NCI-H1048 (cell line): ENCODE measurements at places on chromosomes 4 and X.

DNA sequence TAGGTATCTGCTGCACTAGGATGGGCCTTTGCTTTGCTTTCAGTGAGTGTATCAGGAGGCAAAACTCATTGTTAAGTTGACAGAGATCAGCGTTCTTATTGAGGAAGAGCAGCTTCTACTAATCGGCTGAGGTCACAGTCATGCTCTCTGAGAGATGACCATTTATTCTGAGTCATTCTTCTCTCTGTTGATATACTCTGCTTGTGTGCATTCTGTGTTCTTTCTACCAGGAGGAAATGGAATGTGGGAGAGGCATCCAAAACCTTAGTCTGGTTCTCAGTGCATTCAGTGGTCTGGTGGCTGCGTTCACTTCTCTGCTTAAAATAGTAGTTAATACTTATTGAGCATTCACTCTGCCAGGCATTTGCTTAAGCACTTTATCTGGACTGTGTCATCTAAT is 66.2 kb downstream of the RRAGB start:
- DNase-seq = no peak

GRCh38 chr4:176671532-176671931 is 121.2 kb downstream of the VEGFC start:
- no peak for DNase-seq

- DNase-seq = no peak
Measured at GRCh38 chr4:73707918-73708577, 32.3 kb upstream of the CXCL8 start.

DNA sequence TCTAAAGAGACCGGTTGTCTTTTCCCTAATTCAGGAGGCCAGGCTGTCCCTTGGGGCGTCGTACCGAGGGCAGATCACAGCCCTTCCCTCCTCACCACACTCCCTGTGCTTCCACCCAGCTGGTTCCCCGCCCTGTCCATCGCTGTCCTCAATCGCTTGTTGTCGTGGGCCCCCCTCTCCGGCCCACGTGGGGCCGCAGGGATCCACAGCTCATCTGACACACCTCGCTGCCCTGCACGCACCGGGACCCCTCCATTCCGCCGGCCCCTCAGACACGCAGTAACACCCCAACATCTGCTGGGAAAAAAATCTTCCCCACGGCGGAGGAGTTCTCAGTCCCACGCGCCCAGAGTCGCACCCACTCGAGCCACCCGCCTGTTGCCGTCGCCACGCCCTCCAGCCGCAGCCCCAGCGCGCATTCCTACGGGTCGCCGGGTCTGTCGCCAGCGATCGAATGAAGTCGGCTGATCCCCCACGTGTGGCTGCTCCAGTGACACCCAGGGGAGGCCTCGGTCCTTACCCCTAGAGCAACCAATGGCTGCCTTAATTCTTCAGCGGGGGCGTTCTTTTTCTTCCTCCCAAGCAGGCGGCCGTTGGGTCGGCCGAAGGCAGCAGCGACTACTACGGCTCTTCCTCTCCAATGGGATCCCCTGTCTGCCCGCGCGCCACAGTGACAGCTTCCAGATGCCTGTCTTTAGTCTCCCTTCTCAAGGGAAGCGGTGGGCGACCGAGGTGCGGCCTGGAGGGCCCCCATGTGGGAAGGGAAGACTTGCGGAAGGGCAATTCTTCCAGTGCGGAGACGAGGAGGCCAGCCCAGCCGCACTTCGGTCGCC is 893 bp upstream of the SEPTIN11 start:
- DNase-seq = peak; percentile 49
